ENCODE measurements at places on chromosomes 3 and 15.

DNA sequence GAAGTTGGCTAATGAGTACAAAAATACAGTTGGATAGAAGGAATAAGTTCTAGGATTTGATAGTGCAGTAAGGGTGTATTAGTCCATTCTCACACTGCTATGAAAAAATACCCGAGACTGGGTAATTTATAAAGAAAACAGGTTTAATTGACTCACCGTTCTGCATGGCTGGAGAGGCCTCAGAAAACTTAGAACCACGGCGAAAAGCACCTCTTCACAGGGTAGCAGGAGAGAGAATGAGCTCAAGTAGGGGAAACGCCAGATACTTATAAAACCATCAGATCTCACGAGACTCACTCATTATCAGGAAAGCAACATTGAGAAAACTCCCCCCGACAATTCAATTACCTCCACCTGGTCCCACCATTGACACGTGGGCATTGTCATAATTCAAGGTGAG is 483.3 kb downstream of the TUSC7 start:
- no peak for DNase-seq

DNA sequence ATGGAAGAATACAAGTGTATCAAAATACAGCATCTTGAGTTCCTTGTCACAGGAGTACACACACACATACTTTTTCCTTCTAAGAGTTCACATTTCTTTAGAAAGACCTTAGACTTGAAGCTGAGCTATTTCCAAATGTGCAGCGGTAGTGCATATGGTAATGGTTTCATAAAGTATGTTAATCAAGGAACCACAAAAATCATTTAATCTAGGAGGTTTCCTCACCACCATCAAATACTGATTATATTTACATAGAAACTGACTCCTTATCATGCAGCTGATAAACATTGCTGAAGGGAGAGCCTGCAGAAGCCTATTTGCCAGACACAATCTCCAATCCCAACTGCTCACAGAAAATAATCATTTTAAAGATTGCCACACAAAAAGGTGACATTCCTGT is 40.0 kb upstream of the KBTBD8 start:
- no peak for DNase-seq

DNA sequence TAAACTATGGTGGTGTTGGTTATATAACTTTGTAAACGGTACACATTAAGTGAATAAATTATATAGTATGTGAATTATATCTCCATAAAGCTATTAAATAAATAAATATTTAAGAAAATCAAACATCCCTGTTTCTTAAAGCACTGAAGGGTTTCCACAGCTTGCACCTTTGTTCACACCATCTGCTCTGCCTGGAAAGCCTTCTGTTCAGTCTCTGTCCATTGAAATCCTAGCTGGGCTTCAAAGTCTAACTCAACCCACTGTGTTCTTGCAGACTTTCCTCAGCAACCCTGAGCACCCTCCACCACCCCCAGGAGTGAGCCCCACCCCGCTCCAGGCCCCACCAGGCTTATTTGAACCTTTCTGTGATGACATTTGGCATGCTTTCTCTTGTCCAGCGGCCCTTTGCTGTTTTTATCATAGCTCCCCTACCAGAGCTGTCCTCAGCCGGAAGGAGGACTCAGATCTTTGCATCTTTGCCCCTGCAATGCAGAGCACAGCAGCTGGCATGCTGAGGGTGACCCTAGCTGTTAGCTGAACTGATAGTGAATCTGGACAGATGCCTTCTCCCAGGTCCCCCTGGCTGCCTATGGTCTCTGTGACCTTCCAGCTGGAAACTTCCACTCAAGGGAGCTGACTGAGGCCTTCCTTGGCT is 105.2 kb downstream of the DAPK2 start:
- DNase-seq, result no peak

- peak; percentile 73 for DNase-seq
These were observed 24.0 kb upstream of the TLE3 start for GRCh38 chr15:70121624-70122302.

DNA sequence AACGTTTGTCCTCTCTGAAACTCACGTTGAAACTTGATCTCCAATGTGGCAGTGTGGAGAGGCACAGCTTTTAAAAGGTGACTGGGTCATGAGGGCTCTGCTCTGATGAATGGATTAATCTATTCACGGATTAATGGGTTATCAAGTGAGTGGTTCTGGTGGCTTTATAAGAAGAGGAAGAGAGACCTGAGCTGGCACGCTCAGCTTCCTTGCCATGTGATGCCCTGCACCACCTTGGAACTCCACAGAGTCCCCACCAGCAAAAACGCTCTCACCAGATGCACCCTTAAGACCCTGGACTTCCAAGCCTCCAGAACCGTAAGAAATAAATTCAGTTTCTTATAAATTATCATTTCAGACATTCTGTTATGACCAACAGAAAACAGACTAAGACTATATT is 2.6 kb downstream of the PPP1R2 start:
- DNase-seq, result no peak

DNA sequence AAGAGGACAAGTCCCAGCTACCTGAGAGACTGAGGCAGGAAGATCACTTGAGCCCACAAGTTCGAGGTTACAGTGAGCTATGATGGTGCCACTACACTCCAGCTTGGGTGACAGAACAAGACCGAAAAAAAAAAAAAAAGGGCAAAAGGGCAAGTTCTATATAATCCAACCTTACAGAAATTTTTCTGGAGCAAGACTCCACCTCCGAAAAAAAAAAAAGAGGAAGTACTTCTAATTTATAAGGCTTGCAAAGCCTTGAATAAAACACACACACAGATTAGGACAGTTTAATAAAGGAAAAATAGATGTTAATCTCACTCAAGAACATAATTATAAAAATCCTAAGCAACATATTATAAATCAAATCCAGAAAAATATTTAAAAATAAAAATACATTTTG is 14.4 kb upstream of the XYLB start:
- no peak for DNase-seq

GRCh38 chr15:79812541-79812940 is 84.3 kb downstream of the MTHFS start:
- DNase-seq, result no peak

- DNase-seq, result no peak
These were observed 2.7 kb downstream of the RBM6 start for GRCh38 chr3:49942651-49943050.

GRCh38 chr3:116165135-116165534 is 280.2 kb downstream of the LSAMP start:
- no peak for DNase-seq

- peak; percentile 71 for DNase-seq
These were observed 4.4 kb upstream of the GPX1 start for GRCh38 chr3:49362561-49362960.

DNA sequence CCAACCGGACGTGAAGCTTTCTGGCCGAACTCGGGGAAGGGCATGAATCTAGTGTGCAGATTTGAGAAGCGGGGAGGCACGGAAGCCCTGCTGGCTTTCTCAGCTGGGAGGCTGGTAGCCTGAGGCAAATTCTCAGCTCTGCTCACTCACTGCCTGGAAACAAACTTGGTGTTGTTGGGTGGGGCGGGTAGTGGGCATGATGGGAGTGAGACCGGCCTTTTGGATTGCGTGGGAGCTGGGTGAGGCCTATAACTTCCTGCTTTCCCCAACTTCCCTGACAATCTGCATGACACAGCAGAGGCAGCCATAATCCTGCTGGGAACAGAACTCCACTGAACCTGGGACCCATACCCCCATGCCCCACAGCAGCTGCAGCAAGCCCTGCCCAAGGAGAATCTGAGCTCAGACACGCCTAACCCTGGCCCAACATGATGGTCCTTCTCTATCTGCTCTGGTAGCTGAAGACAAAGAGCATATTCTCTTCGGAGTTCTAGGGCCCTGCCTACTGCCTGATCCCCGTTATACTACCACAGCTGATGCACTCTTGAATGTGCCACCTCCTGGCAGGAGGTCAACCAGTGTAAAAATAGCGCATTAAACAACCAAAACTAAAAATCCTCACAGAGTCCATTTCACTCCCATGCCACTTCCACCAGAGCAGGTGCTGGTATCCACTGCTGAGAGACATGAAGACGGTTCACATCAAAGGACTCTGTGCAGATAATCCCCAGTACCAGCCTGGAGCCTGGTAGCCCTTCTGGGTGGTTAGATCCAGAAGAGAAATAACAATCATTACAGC is 44.7 kb downstream of the CEP70 start:
- DNase-seq, result no peak

GRCh38 chr3:88105325-88105724 is 44.4 kb upstream of the C3orf38 start:
- peak; percentile 74 for DNase-seq

DNA sequence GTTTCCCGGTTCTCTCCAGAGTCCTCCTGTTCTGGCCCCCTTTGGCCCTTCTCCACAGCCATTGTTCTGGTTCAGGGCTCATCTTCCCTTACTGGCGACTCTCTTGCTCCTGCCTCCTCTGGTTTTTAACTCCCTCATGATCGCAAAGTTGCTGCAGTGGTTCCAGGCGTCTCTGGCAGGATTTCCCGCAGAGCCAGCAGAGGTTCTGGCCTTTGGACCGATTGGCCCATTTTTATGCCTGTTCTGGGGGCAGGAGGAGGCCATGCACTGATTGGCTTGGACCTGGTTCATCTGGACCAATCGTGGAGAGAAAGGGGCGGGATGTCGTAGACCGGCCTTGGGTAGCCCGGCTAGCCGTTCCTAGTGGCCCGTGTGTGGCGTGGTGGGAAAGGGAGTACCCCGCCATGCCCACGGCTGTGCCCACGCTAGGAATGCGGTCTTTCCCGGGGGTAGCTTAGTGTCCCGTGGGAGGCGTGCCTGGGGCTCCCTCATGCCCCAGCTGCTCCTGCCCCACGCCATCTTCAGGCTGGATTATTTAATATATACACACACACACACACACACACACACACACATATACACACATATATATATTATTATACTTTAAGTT is 113.4 kb downstream of the FBLN2 start:
- no peak for DNase-seq

GRCh38 chr3:100073049-100073713 is 41.1 kb downstream of the FILIP1L start:
- no peak for DNase-seq

DNA sequence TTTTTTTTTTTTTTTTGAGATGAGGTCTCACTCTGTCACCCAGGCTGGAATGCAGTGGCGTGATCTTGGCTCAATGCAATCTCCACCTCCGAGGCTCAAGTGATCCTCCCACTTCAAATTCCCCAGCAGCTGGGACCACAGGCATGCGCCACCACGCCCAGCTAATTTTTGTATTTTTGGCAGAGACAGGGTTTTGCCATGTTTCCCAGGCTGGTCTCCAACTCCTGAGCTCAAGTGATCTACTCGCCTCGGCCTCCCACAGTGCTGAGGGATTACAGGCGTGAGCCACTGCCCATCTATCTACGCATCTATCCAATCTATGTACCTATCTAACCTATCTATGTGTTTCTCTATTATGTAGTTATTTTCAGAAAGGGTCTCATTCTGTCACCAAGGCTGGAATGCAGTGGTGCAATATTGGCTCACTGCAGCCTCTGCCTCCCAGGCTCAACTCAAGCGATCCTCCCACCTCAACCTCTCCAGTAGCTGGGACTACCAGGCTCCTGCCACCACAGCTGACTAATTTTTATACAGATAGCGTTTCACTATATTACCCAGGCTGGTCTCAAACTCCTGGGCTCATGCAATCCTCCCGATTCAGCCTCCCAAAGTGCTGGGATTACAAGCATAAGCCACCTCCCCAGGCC is 20.2 kb upstream of the GPX1 start:
- peak; percentile 95 for DNase-seq

DNA sequence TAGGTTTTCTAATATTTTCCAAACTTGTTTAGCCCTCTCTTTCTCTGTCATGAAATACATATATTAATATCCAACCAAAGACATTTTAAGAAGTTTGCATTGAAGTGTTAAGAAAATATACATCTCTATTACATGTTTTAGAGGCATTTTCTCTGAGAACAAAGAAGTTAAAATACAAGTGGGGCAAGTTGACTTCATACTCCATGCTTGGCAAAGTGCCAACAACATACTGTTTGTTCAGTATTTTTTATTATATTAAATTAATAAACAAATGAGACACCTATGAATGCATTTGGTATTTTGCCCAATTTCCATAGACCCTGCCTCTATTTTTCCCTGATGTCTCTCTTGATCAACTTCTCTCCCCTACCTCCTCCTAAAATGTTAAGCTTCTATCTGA is 232.8 kb upstream of the MRPL3 start:
- no peak for DNase-seq

- DNase-seq, result no peak
These were observed 384.7 kb downstream of the ZIC1 start for GRCh38 chr3:147793841-147794240.

- DNase-seq, result no peak
These were observed 569.2 kb upstream of the ARPP21 start for GRCh38 chr3:35070088-35070487.

GRCh38 chr15:98039596-98039995 is 79.1 kb downstream of the ARRDC4 start:
- DNase-seq, result no peak

GRCh38 chr15:31311735-31312619 is 14.7 kb upstream of the KLF13 start:
- no peak for DNase-seq

GRCh38 chr15:28260722-28261121 is 61.3 kb downstream of the HERC2 start:
- DNase-seq, result no peak

Measured in fibroblast of skin of scalp (primary cell).